ENCODE measurements at places on chromosomes 1 and 21.

- no peak for DNase-seq
These were observed 18.3 kb upstream of the HJV start for GRCh38 chr1:146039844-146040194.

DNA sequence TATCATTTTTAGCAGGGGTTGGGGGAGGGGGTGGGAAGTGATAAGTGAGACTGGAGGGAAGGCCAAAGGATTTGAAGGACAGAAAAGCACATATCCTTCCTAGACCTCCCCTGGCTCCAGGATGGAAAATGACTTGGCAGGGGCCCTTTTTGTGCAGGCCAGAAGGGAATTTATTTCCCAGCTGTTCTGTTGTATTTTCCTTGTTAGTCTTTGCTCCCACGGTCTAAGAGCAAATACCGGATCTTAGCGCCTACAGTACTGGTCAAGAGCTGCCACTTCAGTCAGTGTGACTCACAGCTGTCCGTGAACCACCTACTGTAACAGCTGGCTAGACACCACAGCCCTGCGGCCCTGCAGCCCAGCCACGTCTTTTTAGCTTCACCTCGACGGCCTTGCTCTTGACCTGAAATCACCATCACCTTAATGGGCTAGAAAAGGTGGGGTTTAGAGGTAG lies 51.0 kb upstream of the ERRFI1 start:
- no peak for DNase-seq

- DNase-seq: no peak
These were observed 208.3 kb upstream of the RUNX1 start for GRCh38 chr21:35257413-35257812.

DNA sequence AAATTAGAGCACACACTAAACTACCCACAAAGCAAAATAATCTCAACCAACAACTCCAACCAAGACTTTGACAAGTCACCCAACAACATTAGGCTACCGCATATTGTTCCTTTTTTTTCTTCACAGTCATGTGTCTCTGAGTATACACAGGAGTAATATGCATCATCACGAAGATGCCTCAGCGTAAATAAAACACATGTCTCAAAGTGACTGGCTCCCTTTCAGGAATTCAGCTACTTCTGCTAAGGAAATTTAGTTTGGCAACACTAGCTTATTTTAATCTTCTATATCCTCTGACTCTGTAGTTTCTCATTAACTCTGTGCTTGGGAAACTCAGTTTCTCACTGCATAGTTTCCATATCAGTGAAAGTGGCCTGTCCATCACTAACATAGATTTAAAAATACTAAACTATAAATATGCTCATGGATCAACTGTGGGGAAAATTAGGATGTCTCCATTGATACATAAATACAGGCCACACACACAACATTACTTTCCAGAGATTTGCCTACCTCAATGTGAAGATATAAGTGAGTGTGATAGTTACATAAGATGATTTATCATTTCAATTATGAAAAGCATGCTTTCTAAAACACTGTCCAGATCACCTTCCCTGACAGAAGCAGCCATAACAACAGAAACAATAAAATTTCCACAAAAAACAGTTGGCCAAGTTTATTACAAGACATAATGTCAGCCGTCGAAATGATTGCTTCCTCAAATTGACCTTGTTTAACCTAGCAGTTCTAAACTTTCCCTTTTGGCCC lies 113.2 kb downstream of the PTGER3 start:
- no peak for DNase-seq

- no peak for DNase-seq
These were observed 10.4 kb downstream of the MGST3 start for GRCh38 chr1:165641231-165641987.

DNA sequence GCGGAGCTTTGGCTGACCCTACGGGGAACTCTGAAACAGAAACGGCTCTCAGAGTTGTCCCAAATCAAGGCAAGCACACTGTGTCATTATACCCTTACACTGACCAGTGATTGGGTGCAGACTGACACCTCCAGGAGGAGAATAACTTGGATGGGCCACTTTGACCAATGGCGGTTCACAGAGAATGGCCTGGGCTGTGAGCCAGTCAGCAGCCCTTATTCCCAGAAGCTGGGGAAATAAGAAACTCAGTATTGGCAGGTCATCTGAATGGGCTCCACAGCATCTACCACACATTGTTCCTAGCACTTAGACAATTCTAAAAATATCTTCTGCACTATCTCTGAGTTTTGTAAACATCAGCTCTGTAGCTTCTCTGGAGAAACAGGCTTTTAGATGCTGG lies 265.2 kb downstream of the ADGRL2 start:
- DNase-seq: no peak

DNA sequence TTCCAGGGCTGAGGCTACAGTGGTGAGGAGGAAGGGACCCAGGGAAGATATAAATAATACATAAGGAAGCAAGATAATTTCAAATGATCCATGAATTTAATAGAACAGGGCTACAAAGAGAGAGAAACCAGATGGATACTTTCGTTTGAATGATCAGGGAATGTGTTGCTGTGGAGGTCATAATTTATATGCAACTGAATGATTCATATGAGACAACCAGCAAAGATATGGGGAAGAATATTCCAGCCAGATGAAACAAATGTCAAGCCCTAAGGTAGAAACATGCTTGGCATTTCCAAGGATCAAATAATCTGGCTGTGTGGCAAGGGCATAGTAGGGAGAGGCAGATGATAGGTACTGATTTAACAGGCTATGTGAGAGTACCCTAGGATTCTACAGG lies 84.8 kb upstream of the ZC3H11B start:
- DNase-seq: no peak

DNA sequence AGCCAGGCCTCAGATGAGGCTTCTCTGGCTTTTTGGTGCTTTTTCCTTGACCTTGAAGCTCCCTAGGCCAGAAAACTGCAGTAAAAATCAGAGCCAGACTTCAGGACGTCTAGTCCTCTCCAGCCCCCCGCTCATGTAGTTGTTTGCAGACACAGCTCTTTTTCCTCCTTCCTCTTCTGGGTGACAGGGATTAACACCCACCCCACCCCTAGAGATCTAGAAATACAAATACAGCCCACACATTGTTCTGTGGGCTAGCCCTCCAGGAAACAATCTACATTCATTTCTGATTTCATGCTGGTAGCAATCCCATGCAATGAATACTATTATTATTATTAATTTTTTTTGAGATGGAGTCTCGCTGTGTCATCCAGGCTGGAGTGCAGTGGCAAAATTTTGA lies 9.9 kb upstream of the CLSTN1 start:
- no peak for DNase-seq

- no peak for DNase-seq
These were observed 7.5 kb upstream of the CSRP1 start for GRCh38 chr1:201514466-201514865.

- DNase-seq: no peak
These were observed 18.1 kb upstream of the LBR start for GRCh38 chr1:225445639-225446594.

DNA sequence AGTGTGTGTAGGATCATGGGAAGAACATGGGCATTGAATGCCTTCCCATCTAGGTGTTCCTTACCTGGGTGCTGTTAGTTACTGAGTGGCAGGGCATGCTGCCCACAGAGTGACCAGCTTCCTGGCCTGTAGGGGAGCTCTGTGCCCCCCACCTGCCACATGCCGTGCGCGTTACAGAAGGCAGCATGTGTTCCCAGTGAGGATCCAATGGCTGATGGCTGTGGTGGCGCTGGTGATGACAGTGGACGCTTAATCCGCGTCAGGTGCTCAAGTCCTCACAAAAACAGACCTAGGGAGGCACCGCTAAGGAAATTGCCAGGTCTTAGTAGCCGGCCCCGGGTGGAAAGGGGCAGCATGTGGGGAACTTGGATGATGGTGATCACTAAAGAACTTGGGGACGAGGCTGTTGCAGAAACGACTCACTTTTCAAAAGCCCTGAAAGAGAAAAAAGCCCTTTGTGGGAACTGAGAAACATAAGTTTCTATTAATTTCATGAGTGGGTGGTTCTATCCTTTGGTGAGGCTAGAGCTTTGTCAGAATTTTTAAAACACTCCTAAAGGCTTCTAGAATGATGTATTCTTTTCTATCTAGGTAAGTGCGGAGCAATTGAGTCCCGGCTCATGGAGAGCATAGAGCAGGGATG lies 93.2 kb downstream of the PRDM2 start:
- DNase-seq: no peak

DNA sequence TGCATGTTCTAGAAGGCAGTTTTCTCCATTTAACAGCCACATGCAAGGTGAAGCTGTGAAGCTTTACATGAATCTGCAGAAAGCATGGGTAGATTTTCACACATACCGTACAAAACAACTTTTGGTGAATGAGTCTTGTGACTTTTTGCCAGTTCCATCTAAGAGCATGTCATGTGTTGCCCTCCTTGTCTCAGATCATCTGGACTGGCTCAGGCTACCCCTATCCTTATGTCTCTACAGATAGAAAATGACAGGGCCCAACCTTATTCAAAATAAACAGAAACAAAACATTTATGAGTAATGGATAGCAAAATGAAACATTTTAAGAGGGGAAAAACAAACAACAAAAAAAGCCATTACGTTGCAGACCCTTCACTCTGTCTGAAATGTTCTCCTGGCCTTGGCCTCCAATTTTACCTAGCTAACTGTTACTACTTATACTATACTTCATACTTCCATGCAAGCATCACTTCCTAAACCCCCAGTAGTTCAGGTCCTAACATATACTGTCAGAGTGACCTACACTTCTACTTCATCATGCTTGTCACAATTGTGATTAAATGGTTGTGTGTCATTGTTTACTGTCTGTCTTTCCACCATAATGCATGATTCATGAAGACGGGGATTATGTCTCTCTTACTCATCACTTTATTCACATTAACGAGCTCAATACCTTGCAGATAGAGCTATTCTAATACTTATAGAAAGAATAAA lies 39.0 kb downstream of the LRRC8C start:
- DNase-seq: no peak

DNA sequence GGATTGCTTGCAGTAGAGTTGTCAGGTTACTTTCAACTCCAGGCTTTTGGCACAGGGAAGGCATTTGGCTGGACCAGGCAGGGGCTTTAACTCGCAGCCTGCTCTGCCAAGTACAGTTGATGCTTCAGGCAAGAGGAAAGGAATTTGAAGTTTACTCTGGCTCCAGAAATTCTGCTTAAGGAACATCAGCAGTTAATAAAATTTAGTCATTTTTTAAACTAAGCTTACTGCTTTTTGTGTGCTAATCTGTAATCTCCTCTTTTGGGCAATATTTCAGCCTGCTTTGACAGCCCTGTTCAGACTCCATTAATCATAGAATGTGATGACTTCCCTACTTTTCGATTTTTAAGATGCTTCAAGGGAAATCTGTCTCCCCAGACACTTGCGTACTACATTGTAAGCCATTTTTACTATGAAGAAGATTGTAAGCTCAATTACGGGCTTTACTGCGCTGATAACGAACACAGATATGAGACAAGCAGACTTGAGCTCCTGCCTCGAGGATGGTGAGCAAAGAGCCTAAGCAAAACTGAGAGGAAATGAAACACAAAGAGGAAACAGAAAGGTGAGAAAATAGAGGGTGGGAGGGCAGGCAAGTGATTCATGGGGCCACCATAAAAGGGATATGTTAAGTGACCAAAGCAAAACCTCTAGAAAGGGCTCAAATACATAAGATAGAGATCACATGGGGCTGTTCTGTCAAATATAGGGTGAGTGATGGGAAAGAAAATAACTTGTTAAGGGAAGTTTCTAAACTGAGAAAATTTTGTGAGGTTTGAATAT lies 76.6 kb upstream of the VAV3 start:
- no peak for DNase-seq

DNA sequence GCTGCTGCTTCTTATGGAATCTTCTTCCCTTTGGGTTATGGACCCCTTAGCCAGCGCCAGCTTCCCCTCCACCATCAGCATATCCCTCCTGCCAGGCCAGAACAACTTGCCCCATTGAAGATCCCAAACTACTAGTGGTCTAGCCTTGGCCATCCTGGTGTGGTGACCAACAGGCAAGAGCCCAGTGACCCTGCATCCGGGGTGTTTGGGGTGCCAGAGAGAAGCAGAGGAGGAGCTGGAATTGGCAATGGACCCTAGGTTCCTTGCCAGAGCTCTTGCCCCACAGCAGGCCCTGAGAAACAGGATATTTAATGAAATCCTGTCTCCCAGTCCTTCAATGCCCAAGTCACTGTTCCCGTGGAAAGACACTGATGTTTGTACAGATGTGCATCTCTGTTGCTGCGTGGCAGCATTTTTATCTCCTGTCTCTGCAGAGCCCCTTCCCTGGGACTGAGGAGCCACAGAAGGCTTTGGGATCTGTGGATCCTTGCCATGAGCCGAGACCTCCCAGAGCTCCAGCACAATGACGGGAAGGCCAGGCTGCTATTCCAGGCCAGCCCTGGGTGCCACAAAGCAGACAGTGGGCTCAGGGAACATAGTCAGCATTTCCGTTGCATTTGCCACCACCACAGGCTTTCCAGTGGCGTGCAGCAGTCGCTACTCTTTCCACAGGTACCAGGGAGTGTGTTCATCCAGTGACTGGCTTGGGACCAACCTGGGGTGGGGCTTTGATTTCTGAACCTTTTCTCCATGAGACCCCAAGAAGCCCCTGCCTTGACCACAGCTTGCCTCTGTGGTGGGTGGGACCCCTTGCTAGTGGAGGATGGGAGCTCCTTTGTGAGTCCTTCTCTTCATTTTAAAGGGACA lies 21.6 kb downstream of the NAV1 start:
- DNase-seq: no peak

DNA sequence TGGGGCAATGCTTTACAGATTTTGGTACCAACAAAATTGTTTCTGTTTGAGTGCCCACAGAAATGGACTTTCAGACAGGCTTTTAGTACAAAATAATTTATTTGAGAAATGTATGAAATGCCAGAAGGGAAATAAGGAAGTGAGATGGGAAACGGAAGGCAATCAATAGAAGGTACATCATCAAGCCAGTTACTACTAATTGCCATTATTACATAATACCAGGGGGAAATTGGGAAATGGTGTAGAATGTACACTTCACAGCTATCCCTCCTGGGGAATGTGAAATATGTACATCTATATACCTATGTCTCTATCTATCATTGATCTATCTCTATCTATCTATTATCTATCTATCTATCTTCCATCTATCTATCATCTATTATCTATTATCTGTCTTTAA lies 264.6 kb upstream of the B3GALT2 start:
- no peak for DNase-seq

- no peak for DNase-seq
These were observed 5.5 kb upstream of the RASSF5 start for GRCh38 chr1:206501881-206502280.

DNA sequence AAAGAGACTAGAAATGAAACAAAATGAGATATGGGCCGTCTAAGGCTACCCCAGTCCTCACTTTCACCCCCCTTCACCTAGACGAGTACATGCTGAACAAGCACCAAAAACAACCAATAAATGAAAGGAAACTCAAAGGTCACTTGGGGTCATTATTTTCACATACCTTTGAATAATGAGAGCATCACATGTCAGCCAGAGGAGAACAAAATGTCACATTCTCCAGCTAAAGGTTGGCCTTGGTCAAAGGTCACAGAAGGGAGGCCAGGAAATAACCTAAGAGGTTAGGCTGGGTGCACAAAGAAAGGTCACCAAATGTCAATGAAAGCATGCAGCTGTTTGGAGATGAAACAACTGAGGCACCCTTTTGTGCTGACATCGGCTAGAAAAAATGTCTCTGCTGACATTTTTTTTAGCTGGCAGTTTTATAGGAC lies 288.7 kb upstream of the USP25 start:
- DNase-seq: no peak

- no peak for DNase-seq
These were observed 10.2 kb downstream of the VN1R5 start for GRCh38 chr1:247266053-247266452.

GRCh38 chr1:66623812-66624211 lies 89.9 kb downstream of the SGIP1 start:
- no peak for DNase-seq

- no peak for DNase-seq
These were observed 154.1 kb upstream of the ETV3 start for GRCh38 chr1:157292302-157292701.

GRCh38 chr1:199784138-199784895 lies 243.2 kb upstream of the NR5A2 start:
- no peak for DNase-seq

Measured in iPS DF 6.9 (cell line).